ENCODE measurements at places on chromosomes 1 and 21. TPM values are rescaled to one million over a fixed set of nuclear protein-coding genes. Genes with fewer than 3 reads are reported as not detected.

The TMCO4 gene
- total RNA-seq = 15.0 TPM

The HAO2 gene
- total RNA-seq = not detected

The CXADR gene
- total RNA-seq = 56.7 TPM

The S100A14 gene
- 881 TPM for total RNA-seq

The LCE3D gene
- 35.9 TPM for total RNA-seq

The HSD3B2 gene
- not detected for total RNA-seq

The EXOC8 gene
- total RNA-seq = 24.2 TPM

The MIS18A gene
- total RNA-seq = 5.5 TPM

The CRABP2 gene
- total RNA-seq = 22.9 TPM

The CGN gene
- total RNA-seq = 1.7 TPM

The CCDC27 gene
- not detected for total RNA-seq

The CPT2 gene
- 10.3 TPM for total RNA-seq

The NCAM2 gene
- total RNA-seq = not detected

The CCDC181 gene
- total RNA-seq = 0.14 TPM

The RCOR3 gene
- total RNA-seq = 24.1 TPM

The RPE65 gene
- total RNA-seq = not detected

The L1TD1 gene
- 0.34 TPM for total RNA-seq

Measured in nasal cavity respiratory epithelium epithelial cell of viscerocranial mucosa (primary cell).